ENCODE measurements at places on chromosomes 6 and 20.

DNA sequence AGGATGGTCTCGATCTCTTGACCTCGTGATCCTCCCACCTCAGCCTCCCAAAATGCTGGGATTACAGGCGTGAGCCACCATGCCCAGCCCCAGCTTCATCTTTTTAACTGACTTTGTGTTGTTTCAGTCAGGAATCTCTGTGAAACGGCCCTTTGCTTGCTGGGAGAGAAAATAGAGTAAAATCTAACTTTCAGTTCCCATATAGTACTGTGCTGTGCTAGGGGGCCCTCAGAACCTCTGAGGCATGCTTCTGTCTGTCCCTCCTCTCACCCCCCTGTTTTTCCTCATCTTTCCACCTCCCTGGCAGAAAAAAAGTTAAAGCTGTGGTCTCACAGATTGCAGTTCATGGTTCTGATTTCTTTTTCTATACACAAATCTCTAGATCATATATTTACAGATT is 48.4 kb downstream of the LRP11 start:
- no peak for DNase-seq

- DNase-seq, result no peak
These were observed 171.5 kb upstream of the GRIK2 start for GRCh38 chr6:101222007-101222406.

- no peak for DNase-seq
These were observed 102.5 kb upstream of the SPACA1 start for GRCh38 chr6:87945181-87945580.

- DNase-seq, result no peak
These were observed 42.0 kb upstream of the OGFRL1 start for GRCh38 chr6:71246596-71246995.

DNA sequence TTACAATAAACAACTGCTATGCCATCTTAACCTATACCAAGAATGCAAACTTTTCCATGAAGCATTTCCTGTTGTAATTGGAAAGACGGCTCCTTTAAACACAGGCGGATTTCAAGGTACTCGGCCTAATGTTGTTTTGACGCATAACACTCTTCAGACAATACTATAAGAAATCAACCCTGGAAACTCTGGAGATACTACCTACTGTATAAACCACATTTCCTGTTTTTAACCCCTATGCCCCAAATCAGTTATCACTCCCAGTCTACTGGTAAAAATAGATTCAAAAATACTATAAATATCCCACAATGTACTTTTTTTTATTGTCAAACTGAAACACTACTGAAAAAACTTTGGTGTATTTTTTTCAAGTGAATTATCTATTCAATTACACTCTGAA is 118.1 kb downstream of the IRF4 start:
- DNase-seq, result no peak

DNA sequence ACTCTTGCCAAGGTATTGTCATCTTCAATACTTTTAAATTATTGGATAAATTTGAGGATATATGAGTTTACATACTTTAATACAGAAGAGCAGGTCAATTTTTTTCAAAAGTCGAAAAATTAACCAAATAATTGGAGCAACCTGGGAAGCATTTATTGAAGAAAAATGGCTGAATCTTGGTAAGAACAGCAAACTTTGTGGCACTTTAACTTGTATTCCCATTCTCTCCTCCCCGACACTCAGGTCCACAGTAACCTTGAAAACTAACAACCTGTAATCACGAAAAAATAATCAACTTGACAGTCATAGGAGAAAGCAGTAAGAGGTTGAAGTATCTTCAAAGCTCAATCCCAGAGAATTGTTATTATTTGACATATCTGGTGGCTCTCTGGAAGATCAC is 55.6 kb downstream of the THEMIS start:
- no peak for DNase-seq

DNA sequence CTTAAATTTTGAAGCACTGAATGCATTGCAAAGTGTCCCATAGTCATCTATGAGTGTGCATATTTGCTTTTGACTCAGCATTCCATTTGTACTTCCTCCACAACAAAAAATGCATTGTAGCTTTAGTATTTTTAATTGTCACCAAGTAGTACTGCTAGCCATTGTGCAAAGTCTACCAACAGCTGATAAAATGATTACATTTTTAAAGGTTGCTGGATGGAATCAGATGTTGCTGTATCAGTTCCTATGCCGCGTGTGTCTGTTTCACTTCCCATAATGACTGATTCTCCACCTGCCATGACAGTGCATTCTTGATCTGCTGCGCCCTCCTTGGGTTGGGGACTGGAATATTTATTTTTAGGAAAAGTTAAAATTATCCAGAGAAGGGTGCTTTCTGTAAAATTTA is 41.2 kb downstream of the SLX4IP start:
- no peak for DNase-seq

- DNase-seq, result no peak
These were observed 435.5 kb upstream of the NRSN1 start for GRCh38 chr6:23690453-23691049.

GRCh38 chr6:132072831-132073230 is 121.7 kb upstream of the CCN2 start:
- no peak for DNase-seq

DNA sequence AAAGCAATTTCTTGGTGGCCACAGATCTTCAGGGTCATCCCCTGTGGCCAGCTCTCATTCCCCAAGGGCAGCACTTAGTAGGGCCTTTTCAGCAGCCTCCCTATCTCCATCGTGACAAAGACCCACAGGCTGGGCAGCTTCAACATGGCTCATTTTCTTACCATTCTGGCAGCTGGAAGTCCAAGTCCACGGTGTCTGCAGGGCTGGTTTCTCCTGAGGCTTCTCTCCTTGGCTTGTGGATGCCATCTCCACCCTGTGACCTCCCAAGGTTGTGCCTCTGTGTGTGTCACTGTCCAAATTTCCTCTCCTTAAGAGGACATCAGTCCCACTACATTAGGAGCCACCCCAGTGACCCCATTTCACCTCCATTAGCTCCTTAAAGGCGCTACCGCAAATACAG is 161.7 kb downstream of the CDH4 start:
- no peak for DNase-seq

Data from AG08396 (cell line).